ENCODE measurements at places on chromosomes 6 and 20.

- peak; percentile 74 for DNase-seq
Observed at GRCh38 chr6:85323435-85324040, 126.3 kb upstream of the NT5E start.

- DNase-seq: no peak
Observed at GRCh38 chr6:52972989-52973388, 22.1 kb downstream of the GSTA4 start.

DNA sequence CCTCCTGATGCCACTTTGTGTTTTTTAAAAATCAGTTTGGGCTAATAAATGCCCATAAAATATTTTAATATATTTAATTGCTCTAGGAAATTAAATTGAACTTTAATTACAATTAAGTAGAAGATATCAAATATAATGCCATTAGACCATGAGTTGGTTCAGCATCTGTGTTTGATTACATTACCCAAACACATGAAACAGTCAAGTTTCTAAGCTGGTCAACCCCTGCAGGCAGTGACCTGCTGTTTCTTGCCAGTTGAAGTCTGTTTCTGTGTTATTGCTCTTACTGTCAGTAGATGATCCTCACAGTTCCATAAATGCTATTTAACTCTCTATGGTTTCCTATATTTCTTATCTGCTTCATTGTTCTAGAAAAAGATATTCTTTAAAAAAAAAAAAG lies 9.7 kb upstream of the TENT5A start:
- DNase-seq: no peak

DNA sequence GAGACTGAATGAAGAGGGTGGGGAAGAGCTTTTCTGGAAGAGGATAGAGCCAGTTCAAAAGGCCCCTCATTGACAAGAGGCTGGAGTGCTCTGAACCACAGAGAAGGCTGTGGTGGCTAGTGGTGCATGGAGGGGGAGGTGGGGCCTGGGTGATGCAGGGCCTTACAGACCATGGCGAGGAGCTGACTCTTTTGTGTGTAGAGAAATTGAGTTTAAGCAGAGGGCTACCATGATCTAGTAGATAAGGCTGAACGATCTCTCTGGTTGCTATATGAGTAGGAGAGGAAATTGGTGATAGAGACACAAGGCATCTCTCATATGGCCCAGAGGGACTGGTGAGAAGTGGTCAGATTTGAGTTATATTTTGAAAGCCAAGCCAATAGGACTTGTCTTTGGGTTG lies 137.6 kb downstream of the UST start:
- no peak for DNase-seq

- DNase-seq: no peak
Observed at GRCh38 chr20:53652859-53653517, 59.3 kb upstream of the ZNF217 start.

- peak; percentile 73 for DNase-seq
Observed at GRCh38 chr6:51855310-51856082, 231.9 kb downstream of the PKHD1 start.

- no peak for DNase-seq
Observed at GRCh38 chr20:22916021-22916842, 118.9 kb upstream of the SSTR4 start.

GRCh38 chr6:42163981-42164380 lies 9.2 kb upstream of the GUCA1A start:
- DNase-seq: no peak

DNA sequence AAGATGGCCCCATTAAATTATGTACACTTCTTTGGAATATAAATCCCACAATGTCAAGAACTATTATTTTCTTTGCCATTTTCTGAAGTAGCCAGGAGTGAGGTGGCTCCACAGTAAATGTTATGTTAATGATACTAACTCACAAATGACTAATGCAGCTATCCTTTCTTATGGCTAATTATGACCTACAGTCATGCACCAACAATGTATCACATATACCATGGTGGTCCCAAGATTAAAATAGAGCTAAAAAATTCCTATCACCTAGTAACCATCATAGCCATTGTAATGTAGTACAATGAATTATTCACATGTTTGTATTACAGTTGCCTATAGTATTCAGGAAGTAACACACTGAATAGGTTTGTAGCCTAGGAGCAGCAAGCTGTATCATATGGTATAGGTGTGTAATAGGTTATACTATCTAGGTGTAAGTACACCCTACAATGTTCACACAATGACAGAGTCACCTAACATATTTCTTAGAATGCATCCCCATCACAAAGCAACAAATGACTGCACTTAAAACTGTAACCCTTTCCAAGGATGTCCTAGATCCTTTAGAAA lies 15.3 kb downstream of the ECHDC1 start:
- DNase-seq: no peak

DNA sequence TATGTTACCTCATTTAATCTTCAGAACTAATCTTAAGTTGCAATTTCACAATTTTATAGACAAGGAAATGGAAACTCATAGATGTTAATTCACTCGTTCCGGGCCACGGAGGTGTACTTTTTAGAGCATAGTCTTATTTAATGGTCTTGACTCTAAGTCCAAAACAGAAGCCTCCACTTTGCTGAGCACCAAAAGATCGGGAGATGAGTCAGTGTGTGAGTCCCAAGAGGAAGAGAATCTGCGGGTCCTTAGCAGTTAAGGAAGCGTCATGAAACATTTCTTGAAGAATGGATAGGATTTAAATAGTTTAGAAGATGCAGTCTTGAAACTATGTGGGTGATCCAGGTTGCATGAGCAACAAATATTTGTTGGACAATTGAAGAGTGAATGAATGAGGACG lies 231.8 kb upstream of the QKI start:
- no peak for DNase-seq

GRCh38 chr20:38430679-38431325 lies 4.3 kb downstream of the SNHG17 start:
- no peak for DNase-seq

GRCh38 chr6:164469276-164469949 lies 840.0 kb downstream of the C6orf118 start:
- no peak for DNase-seq

- DNase-seq: no peak
Observed at GRCh38 chr6:170416303-170416702, 109.7 kb downstream of the FAM120B start.

GRCh38 chr6:109087661-109088264 lies 6.9 kb downstream of the SESN1 start:
- DNase-seq: no peak

GRCh38 chr6:33613795-33614168 lies 7.3 kb upstream of the ITPR3 start:
- DNase-seq: no peak

GRCh38 chr6:37029249-37029971 lies 24.0 kb downstream of the FGD2 start:
- peak; percentile 12 for DNase-seq

GRCh38 chr6:29626948-29627754 lies 5.8 kb downstream of the GABBR1 start:
- no peak for DNase-seq

DNA sequence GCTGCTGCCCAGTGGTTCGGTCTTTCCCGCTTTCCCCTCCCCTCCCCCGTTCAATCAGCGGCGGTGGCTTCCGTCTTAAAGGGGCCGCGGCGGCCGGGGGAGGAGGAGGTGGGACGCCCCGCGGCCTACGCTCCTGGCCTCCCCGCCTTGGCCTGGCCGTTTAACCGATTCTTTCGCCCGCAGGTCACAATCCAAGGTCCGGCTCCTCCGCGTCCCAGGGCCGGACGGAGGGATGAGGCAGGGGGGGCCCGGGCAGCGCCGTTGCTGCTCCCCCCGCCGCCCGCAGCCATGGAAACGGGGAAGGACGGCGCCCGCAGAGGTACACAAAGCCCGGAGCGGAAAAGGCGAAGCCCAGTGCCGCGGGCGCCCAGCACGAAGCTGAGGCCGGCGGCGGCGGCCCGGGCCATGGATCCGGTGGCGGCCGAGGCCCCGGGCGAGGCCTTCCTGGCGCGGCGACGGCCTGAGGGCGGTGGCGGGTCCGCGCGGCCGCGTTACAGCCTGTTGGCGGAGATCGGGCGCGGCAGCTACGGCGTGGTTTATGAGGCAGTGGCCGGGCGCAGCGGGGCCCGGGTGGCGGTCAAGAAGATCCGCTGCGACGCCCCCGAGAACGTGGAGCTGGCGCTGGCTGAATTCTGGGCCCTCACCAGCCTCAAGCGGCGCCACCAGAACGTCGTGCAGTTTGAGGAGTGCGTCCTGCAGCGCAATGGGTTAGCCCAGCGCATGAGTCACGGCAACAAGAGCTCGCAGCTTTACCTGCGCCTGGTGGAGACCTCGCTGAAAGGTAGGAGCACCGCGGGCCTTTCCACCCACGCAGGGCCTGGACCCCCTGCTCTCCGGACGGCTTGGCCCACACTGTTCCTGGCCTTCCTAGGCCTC lies 1.2 kb downstream of the STK35 start:
- peak; percentile 89 for DNase-seq

GRCh38 chr6:52132292-52132691 lies 44.9 kb upstream of the PKHD1 start:
- DNase-seq: no peak

DNA sequence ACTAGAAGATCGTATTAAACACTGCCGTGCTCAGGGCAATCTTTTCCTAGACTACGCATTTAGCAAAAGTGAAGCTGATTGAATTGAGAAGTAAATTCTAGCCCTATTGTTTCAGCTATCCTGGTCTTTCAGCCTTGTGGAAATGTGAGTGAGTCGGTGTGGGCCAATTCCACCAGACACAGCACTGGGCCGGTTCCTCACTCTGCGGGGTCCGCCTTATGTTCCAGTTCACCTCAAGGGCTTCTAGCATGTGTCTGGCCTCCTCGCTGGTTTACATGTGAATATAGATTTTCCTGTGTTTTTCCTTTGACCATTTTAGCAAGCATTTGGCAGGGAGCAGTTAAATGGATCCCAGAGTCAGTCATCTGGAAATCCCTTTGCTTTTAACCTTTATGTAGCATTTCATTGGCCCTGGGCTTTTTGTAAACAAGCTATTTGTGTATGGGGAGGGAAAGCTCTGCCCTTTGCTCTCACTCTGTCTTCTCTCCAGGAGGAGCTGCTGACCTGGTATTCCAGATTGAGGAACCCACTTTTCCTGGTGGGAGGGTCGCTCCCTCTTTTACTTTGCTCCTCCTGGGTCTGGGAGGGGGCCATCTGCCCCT lies 12.4 kb upstream of the GTSF1L start:
- DNase-seq: no peak

- DNase-seq: no peak
Observed at GRCh38 chr20:53643031-53643832, 49.6 kb upstream of the ZNF217 start.

GRCh38 chr6:32825966-32826365 lies 9.2 kb upstream of the HLA-DOB start:
- peak; percentile 5 for DNase-seq

GRCh38 chr20:59996108-59996507 lies 37.9 kb downstream of the CDH26 start:
- no peak for DNase-seq

- DNase-seq: no peak
Observed at GRCh38 chr6:144314562-144314961, 29.4 kb downstream of the UTRN start.

DNA sequence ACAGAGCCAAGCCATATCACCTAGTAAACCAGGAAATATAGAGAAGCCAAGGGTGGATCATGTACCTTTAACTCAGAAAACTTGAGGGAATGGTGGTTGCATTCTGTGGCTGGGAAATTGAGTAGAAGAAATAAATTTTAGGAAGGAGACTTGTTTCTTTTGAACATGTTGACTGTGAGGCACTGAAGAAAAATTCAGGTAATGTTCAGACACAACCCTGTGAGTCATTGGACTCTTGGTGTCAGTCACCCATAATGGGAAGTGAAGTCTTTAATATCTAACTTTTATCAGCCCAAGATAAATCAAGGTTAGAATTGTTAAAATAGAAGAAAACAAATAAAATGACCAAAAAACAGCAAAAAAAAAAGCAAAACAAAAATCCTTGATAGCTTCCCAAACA lies 98.8 kb upstream of the GRIK2 start:
- no peak for DNase-seq

DNA sequence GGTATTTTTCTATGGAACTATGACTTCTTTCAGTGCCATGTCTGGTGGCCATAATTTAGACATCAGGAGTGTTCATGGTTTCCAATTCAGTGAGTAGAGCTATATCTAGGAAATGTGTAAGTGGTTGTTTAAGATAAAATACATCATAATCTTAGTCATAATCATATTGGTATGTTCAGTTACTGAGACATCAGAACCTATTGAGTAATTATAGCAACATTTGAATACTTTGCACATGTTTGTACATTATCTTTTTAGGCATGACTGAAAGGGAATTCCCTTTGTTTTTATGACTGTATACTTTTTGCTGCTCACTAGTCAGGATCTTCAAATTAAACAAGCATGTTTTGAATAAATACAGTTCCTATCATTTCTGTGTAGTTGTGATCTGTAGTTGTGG lies 64.0 kb downstream of the STXBP5 start:
- DNase-seq: no peak

DNA sequence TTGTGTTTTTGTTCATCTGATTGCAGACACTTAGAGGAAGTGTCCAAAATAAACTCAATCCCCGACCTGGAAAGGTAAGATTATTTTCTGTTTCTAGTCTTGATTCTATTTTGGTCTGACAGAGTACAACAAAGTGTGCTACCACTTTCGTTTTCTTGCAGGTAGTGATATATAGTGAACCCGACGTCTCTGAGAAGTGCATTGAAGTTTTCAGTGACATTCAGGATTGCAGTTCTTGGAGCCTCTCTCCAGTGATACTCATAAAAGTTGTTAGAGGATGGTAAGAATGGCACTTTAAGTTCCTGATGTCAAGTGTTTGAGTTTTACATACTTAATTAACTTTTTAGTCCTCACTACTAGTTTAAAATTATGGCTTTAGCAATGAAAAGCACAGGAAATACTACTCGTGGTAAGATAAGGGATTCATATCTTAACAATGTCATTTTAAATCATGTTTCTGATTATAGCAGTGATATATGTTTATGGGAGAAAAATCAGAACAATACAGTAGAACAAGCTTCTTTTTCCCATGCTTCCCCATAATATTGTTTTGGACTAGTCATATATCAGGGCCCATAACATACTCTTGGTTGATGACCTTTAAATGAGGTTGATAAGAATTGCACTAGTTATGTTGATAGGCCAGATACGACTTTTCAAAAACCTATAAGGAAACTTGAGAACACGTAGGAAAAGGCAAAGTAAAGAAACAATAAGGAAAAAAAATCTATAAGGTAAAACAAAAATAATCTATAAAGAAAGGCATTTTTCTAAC lies 104.0 kb downstream of the RTN4IP1 start:
- no peak for DNase-seq

Measured in NCI-H1105 treated with DMSO at 0.1 percent for 48 hours (cell line).